Hindlimb muscle (tissue), 1 donor: ENCODE measurements at places on chromosomes 2 and 18. TPM values are rescaled to one million over a fixed set of nuclear protein-coding genes. Genes with fewer than 3 reads are reported as not detected.

SPATA3 gene
- polyA plus RNA-seq = not detected

PER2 gene
- 4.4 TPM for polyA plus RNA-seq

GALNT1 gene
- 83.8 TPM for polyA plus RNA-seq

LYG2 gene
- 0.25 TPM for polyA plus RNA-seq

NEB gene
- 1,512 TPM for polyA plus RNA-seq

PLB1 gene
- polyA plus RNA-seq = 2.4 TPM

TXNDC2 gene
- polyA plus RNA-seq = 0.12 TPM

SALL3 gene
- not detected for polyA plus RNA-seq

PROM2 gene
- 1.4 TPM for polyA plus RNA-seq

NT5C1B gene
- polyA plus RNA-seq = not detected

FHL2 gene
- polyA plus RNA-seq = 52.4 TPM

CRYGC gene
- not detected for polyA plus RNA-seq

COL5A2 gene
- 348 TPM for polyA plus RNA-seq

SLC38A11 gene
- 0.15 TPM for polyA plus RNA-seq

WIPF1 gene
- polyA plus RNA-seq = 39.0 TPM

FAM161A gene
- polyA plus RNA-seq = 14.3 TPM

KIF5C gene
- 0.96 TPM for polyA plus RNA-seq

DYSF gene
- polyA plus RNA-seq = 185 TPM

MFF gene
- 66.5 TPM for polyA plus RNA-seq

SPP2 gene
- not detected for polyA plus RNA-seq

TDRD15 gene
- not detected for polyA plus RNA-seq

KATNAL2 gene
- polyA plus RNA-seq = 12.8 TPM

NDUFAF7 gene
- 18.4 TPM for polyA plus RNA-seq

MERTK gene
- 4.4 TPM for polyA plus RNA-seq

SATB2 gene
- polyA plus RNA-seq = 3.4 TPM

SOX11 gene
- 39.0 TPM for polyA plus RNA-seq

RBM44 gene
- polyA plus RNA-seq = 0.93 TPM

AFF3 gene
- 3.9 TPM for polyA plus RNA-seq

VWA3B gene
- polyA plus RNA-seq = 1.0 TPM

PFN4 gene
- polyA plus RNA-seq = 1.7 TPM

AQP12B gene
- polyA plus RNA-seq = 1.6 TPM

XPO1 gene
- 150 TPM for polyA plus RNA-seq

SLC11A1 gene
- 1.7 TPM for polyA plus RNA-seq

IL36A gene
- not detected for polyA plus RNA-seq

CCL20 gene
- 0.41 TPM for polyA plus RNA-seq
